ENCODE measurements at places on chromosomes 5 and 9. TPM values are rescaled to one million over a fixed set of nuclear protein-coding genes. Genes with fewer than 3 reads are reported as not detected.

The CDX1 gene
- 1.4 TPM for total RNA-seq

The SPATA31D4 gene
- total RNA-seq = not detected

The PCDHGA11 gene
- total RNA-seq = 6.1 TPM

DNA sequence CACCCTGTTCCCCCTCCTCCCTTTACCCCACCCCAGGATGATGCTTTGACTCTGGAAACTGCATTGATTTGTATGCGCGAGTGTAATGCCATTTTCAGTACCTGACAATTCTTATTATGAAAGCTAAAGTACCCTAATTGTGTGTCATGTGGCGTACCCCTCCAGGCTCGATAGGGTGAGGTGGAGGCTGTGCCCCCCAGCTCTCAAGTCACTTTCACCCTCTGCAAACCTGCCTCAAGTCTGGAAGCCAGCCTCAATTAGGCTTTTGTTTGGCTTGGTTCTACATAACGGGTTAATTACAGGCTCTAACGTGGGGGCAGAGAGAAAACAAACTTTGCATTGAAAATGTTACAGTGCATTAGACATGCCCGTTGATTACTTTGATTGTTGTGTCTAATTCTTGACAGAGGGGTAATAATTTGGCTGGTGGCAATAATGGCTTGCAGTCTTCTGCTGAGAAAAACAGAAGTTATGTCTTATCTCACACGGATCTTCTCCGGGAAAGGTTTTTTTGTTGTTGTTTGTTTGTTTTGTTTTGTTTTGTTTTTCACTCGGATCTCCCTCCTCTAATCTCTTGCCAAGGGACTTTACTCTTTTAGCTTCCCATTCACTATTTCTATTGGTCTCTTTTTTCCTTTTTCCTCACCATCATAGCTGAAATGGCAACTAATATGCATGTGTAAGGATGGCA is 12.6 kb downstream of the ISL1 start:
- no peaks in the 10 kb centered on the region for H3K36me3 ChIP-seq
- H3K4me1 ChIP-seq = peaks cover 7% of the 10 kb centered on the region
- H3K27me3 ChIP-seq = peaks cover 60% of the 10 kb centered on the region
- no peak overlapping the region for H3K27ac ChIP-seq
- DNase-seq = no peak
- no peak overlapping the region for H3K4me3 ChIP-seq

GRCh38 chr5:149702934-149703646 is 27.0 kb upstream of the PPARGC1B start:
- H3K4me1 ChIP-seq = no peaks in the 10 kb centered on the region
- H3K4me3 ChIP-seq = no peak overlapping the region
- no peak overlapping the region for H3K27ac ChIP-seq

DNA sequence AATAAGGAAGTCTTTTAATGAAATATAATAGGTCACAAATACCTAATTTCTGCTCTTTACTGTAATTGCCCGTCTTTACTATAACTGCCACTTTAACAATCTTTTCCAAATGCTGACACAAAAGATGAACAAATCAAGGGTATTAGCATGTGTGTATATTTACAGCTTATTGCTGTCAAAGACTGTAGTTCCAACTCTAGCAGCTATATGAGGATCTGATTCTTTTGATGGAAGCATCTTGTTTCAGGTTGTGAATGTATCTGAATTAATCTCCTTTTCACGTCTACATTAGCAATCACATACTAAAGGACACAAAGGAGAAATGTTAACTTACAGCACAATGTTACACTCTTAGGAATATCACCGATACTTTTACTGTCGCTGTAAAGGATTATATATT is 27.9 kb downstream of the RFX3 start:
- no peaks in the 10 kb centered on the region for H3K4me1 ChIP-seq
- no peaks in the 10 kb centered on the region for H3K27me3 ChIP-seq
- H3K4me3 ChIP-seq = no peak overlapping the region
- no peak for DNase-seq

GRCh38 chr5:141172381-141173204 is at the start of gene PCDHB7:
PCDHB7 (plus strand) TSS chr5:141172644; CDS start chr5:141172836, 192 bp downstream.
- peak within 1 kb of the TSS; percentile 2 for H3K4me3 ChIP-seq
- H3K4me1 ChIP-seq = no peaks in the 10 kb centered on the region
- H3K36me3 ChIP-seq = no peaks in the 10 kb centered on the region
- DNase-seq = no peak

DNA sequence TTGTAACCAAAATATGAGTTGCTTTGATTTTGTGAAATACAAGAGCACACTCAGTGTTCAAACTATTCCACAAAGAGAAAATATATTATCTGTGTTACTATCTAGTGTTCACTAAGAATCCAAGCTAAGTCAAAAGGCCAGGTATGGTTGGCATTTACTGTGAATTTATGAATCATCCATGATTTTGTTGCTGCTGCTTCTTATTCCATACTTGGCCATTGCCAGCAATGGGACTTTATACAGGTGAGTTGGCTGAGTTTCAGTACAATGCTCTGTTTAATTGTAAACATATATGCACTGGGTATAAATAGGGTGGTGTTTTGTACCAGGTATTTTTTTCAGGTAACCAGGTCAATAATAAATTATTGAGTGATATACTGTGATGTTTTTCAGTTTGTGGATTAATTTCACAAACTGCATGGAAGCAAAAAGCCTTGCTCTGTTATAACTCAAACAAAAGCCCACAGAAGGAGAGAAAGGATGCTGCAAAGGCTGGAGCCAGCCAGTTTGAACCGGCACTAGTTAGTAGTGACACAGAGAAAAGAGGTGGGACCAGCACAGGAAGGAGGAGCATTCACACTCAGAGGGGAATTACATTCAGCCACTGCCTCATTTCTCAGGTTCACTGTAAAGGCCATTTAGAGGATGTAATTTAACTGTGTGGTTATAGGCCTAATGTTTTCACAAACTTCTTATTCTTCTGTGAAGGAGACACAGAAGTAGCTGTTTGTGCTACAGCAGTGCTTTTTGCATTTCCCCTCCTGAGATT is 381.8 kb downstream of the ADGRV1 start:
- H3K36me3 ChIP-seq = no peaks in the 10 kb centered on the region
- peak overlapping the region; percentile 28 for H3K27ac ChIP-seq
- no peak overlapping the region for H3K4me3 ChIP-seq
- no peaks in the 10 kb centered on the region for H3K27me3 ChIP-seq
- no peak for DNase-seq

- H3K4me1 ChIP-seq = peaks cover 54% of the 10 kb centered on the region
- H3K27me3 ChIP-seq = peaks cover 79% of the 10 kb centered on the region
- DNase-seq = peak; percentile 50
These were observed 1.4 kb upstream of the LMX1B start for GRCh38 chr9:126612326-126612812.

GRCh38 chr9:3576328-3576727 is 50.5 kb upstream of the RFX3 start:
- H3K4me3 ChIP-seq = no peak overlapping the region
- H3K27me3 ChIP-seq = no peaks in the 10 kb centered on the region
- no peak for DNase-seq
- H3K4me1 ChIP-seq = no peaks in the 10 kb centered on the region

GRCh38 chr9:8872802-8873201 is 1073.2 kb upstream of the DMAC1 start:
- H3K27ac ChIP-seq = no peak overlapping the region
- no peaks in the 10 kb centered on the region for H3K36me3 ChIP-seq
- no peaks in the 10 kb centered on the region for H3K27me3 ChIP-seq
- no peak overlapping the region for H3K4me3 ChIP-seq
- no peak for DNase-seq

DNA sequence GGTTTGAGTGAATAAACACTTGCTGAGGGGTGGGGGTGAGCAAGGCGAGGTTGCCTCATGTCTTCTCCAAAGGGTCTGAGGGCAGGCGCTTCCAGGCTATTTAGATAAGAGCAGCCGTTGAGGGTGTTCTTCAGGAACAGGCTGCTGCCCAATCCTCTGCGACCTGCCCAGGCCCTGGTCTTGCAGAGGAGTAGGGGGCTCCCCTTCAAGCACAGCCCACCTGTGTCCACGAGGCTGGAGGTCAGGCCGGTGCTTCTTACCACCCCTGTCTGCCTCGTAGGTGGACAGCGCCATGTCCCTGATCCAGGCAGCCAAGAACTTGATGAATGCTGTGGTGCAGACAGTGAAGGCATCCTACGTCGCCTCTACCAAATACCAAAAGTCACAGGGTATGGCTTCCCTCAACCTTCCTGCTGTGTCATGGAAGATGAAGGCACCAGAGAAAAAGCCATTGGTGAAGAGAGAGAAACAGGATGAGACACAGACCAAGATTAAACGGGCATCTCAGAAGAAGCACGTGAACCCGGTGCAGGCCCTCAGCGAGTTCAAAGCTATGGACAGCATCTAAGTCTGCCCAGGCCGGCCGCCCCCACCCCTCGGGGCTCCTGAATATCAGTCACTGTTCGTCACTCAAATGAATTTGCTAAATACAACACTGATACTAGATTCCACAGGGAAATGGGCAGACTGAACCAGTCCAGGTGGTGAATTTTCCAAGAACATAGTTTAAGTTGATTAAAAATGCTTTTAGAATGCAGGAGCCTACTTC is 58.6 kb upstream of the LRRTM2 start:
- H3K27ac ChIP-seq = no peak overlapping the region

GRCh38 chr9:6896562-6896961 is 138.8 kb downstream of the KDM4C start:
- H3K4me1 ChIP-seq = no peaks in the 10 kb centered on the region
- H3K27ac ChIP-seq = no peak overlapping the region
- H3K27me3 ChIP-seq = no peaks in the 10 kb centered on the region
- H3K36me3 ChIP-seq = no peaks in the 10 kb centered on the region
- DNase-seq = no peak

- no peak overlapping the region for H3K4me3 ChIP-seq
- no peak for DNase-seq
- H3K36me3 ChIP-seq = no peaks in the 10 kb centered on the region
- no peaks in the 10 kb centered on the region for H3K27me3 ChIP-seq
- H3K4me1 ChIP-seq = no peaks in the 10 kb centered on the region
These were observed 28.6 kb upstream of the EPB41L4B start for GRCh38 chr9:109349421-109349846.

DNA sequence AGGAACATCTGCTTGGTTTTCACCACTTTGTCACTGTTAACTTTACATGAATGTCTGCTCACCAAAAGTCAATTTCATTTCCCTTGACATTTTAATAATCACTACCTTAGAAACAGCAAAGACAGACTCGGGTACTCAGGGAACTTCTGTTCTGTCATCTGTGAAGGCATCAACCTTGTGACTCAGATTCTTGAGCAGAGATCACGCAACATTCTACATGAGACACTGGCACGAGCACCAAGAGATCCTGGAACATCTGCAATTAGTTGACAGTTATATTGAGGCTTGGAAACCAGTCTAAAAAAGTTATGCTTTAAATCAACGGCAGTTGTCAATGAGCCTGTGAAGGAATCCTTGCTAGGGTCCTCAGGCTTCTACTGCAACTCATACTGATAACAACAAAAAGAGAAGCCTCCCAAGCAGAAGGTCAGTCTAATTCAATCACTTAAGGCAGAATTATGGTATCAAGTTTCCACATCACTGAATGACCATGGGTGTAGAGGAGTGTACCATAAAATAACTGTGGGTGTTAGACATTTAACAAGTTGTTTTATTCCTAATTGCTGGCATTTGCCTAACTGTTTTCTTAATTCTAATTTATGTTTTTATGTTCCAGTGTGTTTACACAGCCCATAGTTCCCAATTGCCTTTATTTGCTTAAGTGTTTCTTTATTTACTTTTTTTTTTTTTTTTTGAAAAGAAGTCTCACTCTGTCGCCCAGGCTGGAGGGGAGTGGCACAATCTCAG is 3.3 kb upstream of the PBX3 start:
- H3K4me1 ChIP-seq = peaks cover 12% of the 10 kb centered on the region
- H3K27ac ChIP-seq = no peak overlapping the region
- H3K27me3 ChIP-seq = no peaks in the 10 kb centered on the region

DNA sequence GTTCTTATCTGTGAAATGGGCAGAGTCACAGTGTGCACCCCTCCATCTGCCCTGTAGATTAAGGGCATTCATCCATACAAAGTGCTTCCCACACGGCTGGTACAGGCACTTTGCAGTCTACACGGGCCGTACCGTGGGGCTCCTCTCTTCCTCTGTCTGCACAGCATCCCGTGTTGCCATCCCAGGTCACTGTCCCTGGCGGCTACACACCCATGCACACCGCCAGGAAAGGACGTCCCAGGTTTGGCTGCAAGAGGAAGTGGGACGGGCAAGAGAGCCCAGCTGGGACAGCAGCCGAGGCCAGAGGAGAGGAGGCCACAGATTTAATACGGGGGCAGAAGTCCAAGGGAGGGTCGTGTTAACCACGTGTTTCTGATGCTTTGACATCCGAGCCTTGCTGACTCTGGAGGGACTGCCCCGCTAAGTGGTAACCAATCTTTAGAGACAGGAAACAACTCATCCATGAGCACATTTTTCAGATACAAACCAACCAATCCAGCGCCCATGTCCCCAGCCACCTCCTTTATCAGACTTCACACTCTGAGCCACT is 120.0 kb downstream of the ZNF354C start:
- no peak overlapping the region for H3K27ac ChIP-seq
- H3K27me3 ChIP-seq = no peaks in the 10 kb centered on the region
- no peak for DNase-seq

DNA sequence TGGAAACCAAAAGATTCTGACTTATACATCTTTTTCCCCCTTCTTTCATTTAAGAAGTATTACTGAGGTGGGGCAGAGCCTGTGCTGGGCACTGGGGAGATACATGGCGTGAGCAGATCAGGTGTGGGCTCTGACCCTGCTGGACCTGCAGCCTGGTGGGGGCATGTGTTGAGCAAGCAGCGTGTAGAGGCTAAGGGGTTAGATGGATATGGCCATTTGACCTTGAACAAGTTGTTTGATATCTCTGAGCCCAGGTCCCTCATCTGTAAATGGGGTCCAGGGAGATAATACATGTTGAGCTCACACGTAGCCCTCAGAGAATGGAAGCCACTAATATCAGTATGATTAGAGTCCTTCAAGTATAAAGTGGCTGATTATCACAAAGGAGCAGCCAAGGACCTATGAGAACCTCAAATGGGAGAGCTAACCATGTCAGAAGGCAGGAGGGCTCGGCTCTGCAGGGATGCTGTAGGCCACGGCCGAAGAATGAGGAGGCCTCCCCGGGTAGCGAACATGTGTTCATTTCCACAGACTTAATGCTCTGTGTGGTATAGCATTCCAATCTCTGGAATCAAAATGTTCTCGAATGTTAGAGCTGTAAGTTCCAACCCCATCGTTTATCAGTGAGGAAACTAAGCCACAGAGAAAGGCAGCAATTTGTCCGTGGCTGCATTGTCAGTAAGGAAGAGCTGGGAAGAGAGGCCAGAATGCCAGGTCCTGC is 15.4 kb upstream of the ANGPTL2 start:
- no peak overlapping the region for H3K27ac ChIP-seq
- H3K4me3 ChIP-seq = no peak overlapping the region
- no peaks in the 10 kb centered on the region for H3K36me3 ChIP-seq
- no peak for DNase-seq
- H3K4me1 ChIP-seq = peaks cover 52% of the 10 kb centered on the region

DNA sequence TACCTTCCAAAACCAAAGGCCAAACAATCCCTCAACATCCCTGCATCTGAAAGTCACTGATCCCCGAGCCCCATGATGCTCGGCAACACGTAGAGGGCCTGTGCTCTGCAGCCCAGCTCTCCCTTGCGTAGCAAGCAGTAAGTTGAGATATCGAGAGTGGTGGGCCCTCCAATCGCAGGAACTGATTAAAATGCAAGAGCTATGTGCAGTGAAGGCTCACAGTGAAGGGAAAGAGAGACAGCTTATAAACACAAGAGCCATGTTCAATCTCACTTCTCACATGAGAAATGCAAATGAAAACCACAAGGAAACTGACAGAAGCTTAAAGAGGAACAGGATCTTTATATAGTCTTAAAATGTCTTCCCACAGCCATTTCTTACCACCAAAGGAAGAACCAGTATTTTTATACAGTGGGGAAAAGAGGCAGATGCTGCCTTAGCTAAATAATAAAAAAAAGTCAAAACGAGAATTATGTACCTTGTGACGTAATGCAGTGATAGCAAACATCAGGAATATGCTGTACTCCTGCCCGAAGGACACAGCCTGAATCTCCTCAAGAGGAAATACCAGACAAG is 24.6 kb downstream of the TTF1 start:
- no peak overlapping the region for H3K4me3 ChIP-seq
- no peaks in the 10 kb centered on the region for H3K4me1 ChIP-seq
- DNase-seq = no peak
- H3K36me3 ChIP-seq = peaks cover 17% of the 10 kb centered on the region
